Activated naive CD4-positive, alpha-beta T cell treated with anti-CD3 and anti-CD28 coated beads, Interleukin-2, amount 50 U/mL, for 72 hours (primary cell): ENCODE measurements at places on chromosomes 6 and 20.

GRCh38 chr6:114131945-114132344 lies 161.0 kb upstream of the HDAC2 start:
- DNase-seq: no peak

DNA sequence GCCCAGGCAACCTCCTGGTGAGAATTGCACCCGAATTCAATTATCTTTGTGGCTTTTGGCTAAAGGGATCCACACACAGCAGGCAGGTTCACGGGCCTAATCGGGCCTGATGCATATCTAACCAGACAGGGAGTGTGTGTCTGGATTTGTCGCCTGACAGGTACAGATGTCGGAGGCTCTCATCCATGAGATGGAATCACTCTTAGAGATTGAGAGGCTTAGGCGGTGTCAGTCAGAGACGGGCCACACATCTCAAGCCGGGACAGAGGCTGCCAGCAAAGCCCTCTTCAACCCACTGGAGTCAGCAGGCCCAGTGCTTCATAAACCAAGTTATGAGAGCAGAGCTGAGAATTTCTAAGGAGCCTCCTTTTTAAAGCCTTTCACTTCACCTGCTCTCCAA lies 247.0 kb downstream of the LRFN2 start:
- DNase-seq: no peak

DNA sequence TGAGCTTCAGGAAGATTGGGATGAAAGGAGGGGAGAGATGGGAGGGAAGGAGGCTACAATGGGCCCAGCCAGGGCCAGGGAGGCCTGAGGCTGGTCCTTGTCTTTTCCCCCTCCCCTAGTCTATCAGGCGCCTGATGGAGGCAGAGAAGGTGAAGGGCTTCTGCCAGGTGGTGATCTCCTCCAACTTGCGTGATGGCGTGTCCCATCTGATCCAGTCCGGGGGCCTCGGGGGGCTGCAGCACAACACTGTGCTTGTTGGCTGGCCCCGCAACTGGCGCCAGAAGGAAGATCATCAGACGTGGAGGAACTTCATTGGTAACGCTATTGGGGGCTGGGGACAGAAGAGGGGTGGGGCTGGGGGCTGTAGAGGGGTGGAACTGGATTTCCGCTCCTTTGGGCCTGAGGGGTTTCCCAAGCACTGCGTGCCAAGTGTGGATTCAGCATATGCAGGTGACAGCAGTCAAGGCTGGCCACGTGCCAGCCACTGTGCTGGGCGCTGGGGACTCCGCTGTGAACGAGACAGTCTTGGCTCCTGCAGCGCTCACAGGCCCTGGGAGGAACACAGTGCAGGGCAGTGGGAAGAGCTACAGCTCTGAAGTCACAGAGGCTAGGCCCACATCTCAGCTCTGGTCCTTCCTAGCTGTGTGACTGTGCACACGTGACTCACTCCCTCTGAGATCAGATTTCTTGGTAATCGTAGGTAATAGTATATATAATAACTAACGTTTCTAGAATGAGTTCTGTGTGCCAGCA lies 22.7 kb downstream of the SLC12A5 start:
- DNase-seq: no peak

GRCh38 chr6:74480561-74480960 lies 725.3 kb downstream of the COL12A1 start:
- no peak for DNase-seq

GRCh38 chr6:151627689-151628444 lies 134.1 kb downstream of the CCDC170 start:
- DNase-seq: no peak

DNA sequence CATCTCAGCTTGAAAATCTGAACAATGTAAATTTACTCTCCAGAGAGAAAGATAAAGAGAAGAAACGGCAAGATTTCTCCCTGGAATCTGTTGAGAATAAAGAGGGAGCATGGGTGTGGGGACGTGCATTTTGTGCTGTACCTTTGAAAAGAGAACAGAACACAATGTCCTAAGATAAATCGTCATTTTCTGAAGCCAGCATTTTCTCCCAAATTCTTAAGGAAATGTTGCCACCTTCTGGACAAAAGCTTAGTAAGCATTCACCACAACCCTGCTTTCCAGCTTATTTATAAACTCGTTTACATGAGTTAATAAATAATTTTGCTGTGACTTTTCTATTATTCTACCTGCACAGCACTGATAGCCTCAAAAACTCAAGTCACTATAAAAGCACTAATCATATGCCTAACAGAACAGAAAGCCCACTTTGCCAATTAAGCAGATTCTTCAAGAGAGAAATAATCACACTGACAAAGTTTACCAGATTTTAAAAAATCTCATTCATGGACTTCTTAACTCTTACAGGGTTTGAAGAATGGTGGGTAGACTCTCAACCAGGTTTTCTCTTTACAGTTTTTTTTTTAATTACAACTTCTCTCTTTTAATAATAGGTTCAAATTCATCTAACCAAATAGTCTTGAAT lies 155.8 kb downstream of the MBOAT1 start:
- DNase-seq: no peak

GRCh38 chr20:44979090-44979621 lies 12.8 kb downstream of the STK4 start:
- DNase-seq: no peak

DNA sequence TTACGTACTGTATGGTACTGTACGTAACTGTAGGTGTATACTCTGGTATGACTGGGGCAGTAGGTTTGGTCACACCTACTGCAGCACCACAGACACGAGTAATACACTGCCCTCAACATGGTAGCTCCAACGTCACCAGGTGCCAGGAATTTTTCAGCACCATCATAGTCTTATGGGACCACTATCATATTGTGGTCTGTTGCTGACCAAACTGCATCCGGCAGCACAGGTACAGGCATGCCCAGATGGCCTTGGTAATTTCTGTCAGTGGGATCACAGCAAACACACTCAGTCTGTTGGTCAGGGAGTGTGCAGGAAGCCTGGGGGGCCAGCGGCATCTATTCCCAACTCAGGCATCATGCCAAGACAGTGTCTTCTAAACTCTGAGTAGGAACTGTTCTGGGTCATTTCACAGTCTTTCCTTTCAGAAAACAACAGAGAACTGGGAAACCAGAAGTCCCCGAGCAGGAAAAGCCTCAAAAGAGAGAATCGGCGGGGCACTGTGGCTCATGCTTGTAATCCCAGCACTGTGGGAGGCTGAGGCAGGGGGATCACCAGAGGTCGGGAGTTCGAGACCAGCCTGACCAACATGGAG lies 5.8 kb downstream of the YTHDF1 start:
- no peak for DNase-seq

GRCh38 chr6:142790257-142790656 lies 154.7 kb downstream of the HIVEP2 start:
- no peak for DNase-seq

- no peak for DNase-seq
Measured at GRCh38 chr6:9657994-9658393, 756.9 kb downstream of the TFAP2A start.
